ENCODE measurements at places on chromosomes 1 and 21. TPM values are rescaled to one million over a fixed set of nuclear protein-coding genes. Genes with fewer than 3 reads are reported as not detected.
A peak's percentile ranks its signal among the peaks of the same experiment; 100 is the strongest.

The CNTN2 gene
- total RNA-seq, result 0.58 TPM

The ODR4 gene
- total RNA-seq, result 10.9 TPM

The PERM1 gene
- 160 TPM for total RNA-seq

The KCNA3 gene
- 0.22 TPM for total RNA-seq

The CD5L gene
- 0.52 TPM for total RNA-seq

The ZNF684 gene
- 7.8 TPM for total RNA-seq

The NTPCR gene
- 47.6 TPM for total RNA-seq

The HCRTR1 gene
- 0.44 TPM for total RNA-seq

The SYT2 gene
- not detected for total RNA-seq

The HSPB7 gene
- 4,061 TPM for total RNA-seq

The DNAI4 gene
- total RNA-seq, result 17.9 TPM

The SHISA4 gene
- 191 TPM for total RNA-seq

The OR14K1 gene
- not detected for total RNA-seq

The NPPA gene
- total RNA-seq, result 1,100 TPM

The SORT1 gene
- total RNA-seq, result 146 TPM

The DFFB gene
- total RNA-seq, result 3.3 TPM

DNA sequence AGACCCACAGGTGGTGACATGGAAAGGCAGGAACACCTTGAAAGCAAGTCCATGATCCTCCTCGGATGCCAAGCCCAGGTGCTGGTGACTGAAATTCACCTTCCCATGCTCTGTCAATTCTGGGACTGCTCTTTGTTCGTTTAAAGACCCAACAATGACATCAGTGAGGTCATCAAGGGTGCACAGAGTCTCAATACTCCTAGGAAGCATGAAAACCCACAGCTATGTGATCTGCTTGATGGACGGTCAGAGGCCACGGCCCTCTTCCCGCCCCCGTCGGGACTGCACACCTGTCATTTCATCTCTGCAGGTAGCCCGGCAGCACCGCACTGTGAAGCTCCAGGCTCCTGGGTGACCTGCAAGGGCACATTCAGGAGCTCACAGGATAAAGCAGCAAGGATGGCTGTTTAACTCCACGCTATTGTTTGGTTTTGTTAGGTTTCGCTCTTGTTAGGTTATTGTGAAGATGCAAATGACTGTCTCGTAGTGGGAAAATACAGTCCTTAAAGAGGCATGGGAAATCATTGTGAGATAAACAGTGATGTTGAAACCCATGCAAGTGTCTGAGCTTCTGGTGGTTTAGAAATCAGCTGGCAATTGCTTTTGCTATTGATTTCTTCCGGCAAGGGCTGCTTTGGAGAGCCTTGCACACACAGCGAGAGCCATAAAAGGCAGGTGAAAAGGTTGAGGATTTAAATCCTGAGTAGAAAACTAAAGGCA lies 124.8 kb upstream of the AJAP1 start:
- H3K36me3 ChIP-seq, result no peaks in the 10 kb centered on the region
- peaks cover 6% of the 10 kb centered on the region for H3K27me3 ChIP-seq
- peak overlapping the region; percentile 14 for H3K4me3 ChIP-seq
- H3K27ac ChIP-seq, result peak overlapping the region; percentile 72

DNA sequence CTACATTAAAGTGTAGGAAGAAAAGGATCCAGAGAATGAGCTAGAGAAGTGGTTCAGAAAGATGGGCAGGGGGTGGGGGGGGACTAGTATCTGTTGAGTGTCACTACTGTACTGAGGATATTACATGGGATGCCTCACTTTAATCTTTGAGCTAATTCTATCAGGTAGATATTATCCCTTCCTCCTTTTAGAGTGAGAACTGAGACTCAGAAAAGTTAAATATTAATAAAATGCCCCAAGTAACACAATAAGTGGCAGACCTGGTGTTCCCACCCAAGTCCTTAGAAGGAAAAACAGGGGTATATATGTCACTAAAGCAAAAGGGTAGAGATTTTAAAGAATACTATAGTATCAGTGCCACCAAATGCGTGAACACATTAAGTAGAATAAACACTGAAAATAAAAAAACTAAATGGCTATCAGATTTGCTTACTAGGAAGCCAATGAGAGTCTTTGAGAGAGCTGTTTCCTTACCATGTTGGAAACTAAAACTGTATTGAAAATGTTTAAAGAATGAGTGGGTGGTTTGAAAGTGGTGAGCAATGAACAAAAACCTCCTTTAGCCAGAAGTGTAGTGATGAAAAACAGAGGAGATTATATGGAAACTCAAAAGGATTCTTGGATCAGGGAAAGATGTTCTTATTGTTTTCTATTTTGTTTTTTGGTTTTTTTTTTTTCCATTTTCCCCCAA lies 230.8 kb downstream of the BARHL2 start:
- no peak overlapping the region for H3K4me3 ChIP-seq
- H3K4me1 ChIP-seq, result no peaks in the 10 kb centered on the region
- DNase-seq, result no peak
- no peaks in the 10 kb centered on the region for H3K36me3 ChIP-seq
- H3K27me3 ChIP-seq, result no peaks in the 10 kb centered on the region
- no peak overlapping the region for H3K27ac ChIP-seq

GRCh38 chr1:48810740-48811139 lies 34.0 kb upstream of the BEND5 start:
- peaks cover 3% of the 10 kb centered on the region for H3K27me3 ChIP-seq
- H3K36me3 ChIP-seq, result no peaks in the 10 kb centered on the region
- no peak overlapping the region for H3K27ac ChIP-seq
- no peak overlapping the region for H3K4me3 ChIP-seq
- no peaks in the 10 kb centered on the region for H3K4me1 ChIP-seq

GRCh38 chr1:3942416-3943122 lies 42.5 kb upstream of the C1orf174 start:
- H3K36me3 ChIP-seq, result no peaks in the 10 kb centered on the region
- H3K4me3 ChIP-seq, result no peak overlapping the region
- peaks cover 98% of the 10 kb centered on the region for H3K27me3 ChIP-seq
- H3K4me1 ChIP-seq, result no peaks in the 10 kb centered on the region

- H3K4me3 ChIP-seq, result no peak overlapping the region
- no peak for DNase-seq
- H3K36me3 ChIP-seq, result no peaks in the 10 kb centered on the region
- H3K27me3 ChIP-seq, result peaks cover 94% of the 10 kb centered on the region
- H3K27ac ChIP-seq, result no peak overlapping the region
These were observed 83.6 kb downstream of the GRIK3 start for GRCh38 chr1:36950604-36951291.

DNA sequence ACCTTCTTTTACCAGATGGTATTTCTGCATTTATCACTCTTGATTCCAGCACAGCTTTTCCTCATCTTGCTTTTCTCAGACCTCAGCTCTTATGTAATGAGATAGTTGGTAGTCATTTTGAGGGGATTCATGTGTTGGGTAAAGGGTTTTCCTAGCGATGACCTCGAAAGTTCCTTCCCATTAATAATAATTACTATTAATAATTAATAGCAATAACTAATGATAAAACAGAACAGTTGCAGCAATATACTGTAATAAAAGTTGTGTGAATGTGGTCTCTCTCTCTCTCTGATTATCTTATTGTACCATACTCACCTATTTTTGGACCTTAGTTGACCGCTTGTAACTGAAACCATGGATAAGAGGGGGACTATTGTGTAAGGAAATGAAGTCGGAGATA lies 14.2 kb downstream of the CAMTA1 start:
- peaks cover 80% of the 10 kb centered on the region for H3K4me1 ChIP-seq
- no peaks in the 10 kb centered on the region for H3K36me3 ChIP-seq
- H3K27me3 ChIP-seq, result no peaks in the 10 kb centered on the region

DNA sequence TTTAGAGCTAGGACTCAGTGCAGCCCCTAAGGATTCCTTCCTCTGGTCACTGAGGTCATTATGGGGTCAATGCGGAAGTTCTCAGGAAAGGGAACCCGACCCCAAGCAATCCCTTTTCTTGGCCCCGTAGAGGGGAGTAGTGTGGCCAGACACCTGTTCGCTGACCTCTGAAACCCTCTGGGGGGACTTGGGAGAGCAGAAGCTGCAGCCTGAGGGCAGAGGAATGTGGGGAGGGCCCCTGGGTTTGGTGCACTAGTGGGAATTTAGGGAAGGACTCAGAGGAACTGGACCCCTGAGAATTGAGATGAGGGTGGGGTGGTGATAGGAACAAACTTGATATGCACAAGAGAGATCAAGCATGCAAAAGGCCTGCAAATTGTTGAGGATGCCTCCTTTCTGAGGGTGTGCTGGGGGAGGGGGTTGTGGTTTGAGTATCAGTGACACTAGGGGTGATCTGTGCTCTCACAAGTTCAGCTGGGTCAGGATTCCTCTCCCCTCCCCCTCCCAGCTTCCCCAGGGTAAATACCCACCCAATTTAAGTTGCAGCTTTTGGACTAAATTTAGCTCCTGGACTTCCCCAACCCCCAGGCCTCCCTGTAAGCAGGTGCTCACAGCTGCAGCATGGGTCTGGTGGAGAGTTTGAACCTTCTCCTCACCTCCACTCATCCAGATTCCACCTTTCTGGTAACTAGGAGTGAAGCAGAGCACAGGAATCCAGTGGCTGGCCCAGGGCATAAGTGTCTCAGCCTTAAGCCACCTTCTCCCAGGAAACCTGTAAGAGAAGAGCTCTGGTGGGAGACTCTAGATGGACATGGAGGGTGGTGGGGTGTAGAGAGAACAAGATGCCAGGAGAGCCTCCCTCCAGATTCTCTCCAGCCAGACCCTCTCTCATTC lies 13.5 kb downstream of the ADAMTSL4 start:
- no peak for DNase-seq
- H3K27ac ChIP-seq, result peak overlapping the region; percentile 96
- peaks cover 88% of the 10 kb centered on the region for H3K4me1 ChIP-seq
- no peaks in the 10 kb centered on the region for H3K36me3 ChIP-seq
- no peaks in the 10 kb centered on the region for H3K27me3 ChIP-seq

DNA sequence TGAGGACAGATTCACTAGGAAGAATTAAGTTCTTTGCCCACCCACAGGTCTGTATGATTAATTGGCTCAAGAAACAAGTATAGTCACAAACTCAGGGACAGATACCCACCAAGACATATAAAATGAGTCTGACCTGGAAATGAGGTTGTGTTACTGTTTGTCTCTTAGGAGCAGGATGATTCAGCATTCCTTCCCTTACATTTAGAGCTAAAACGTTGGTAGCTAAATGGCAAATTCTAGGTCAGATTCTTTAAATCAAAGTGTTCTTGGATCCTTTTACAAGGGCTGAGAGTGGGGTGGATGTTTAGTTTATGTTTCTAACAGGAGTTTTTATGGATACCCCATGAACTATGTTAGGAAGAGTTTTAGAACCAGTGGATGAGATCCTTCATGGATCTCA lies 4.7 kb downstream of the RIMKLA start:
- no peak for DNase-seq
- peaks cover 9% of the 10 kb centered on the region for H3K4me1 ChIP-seq
- peaks cover 38% of the 10 kb centered on the region for H3K27me3 ChIP-seq
- H3K36me3 ChIP-seq, result no peaks in the 10 kb centered on the region

GRCh38 chr1:229155472-229155871 lies 115.4 kb upstream of the RAB4A start:
- no peaks in the 10 kb centered on the region for H3K36me3 ChIP-seq
- DNase-seq, result peak; percentile 33
- no peak overlapping the region for H3K27ac ChIP-seq
- H3K4me3 ChIP-seq, result no peak overlapping the region

- H3K27me3 ChIP-seq, result peaks cover 100% of the 10 kb centered on the region
- H3K4me1 ChIP-seq, result no peaks in the 10 kb centered on the region
- no peak overlapping the region for H3K4me3 ChIP-seq
- no peaks in the 10 kb centered on the region for H3K36me3 ChIP-seq
- DNase-seq, result no peak
These were observed 3.7 kb downstream of the OPRD1 start for GRCh38 chr1:28815533-28816185.

DNA sequence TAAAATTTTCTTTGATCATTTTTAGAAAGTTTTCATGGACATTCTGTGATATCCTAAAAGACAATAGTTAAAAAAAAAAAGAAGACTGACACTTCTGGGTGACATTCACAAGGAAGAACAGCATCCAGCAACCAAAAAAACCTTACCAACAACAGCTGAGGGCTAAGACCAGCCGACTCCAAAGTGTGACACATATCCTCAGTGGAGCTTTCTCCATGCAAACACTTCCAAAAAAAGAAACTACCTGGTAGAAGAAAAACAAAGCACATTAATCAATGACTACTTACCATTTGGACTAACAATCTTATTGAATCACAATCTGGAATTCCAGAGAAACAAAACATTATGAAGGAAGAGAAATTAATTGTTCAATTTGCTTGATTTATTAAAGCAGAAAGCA lies 88.2 kb downstream of the IARS2 start:
- no peaks in the 10 kb centered on the region for H3K27me3 ChIP-seq
- DNase-seq, result no peak
- no peak overlapping the region for H3K4me3 ChIP-seq
- H3K4me1 ChIP-seq, result no peaks in the 10 kb centered on the region

GRCh38 chr1:36922071-36922470 lies 112.2 kb downstream of the GRIK3 start:
- no peaks in the 10 kb centered on the region for H3K4me1 ChIP-seq
- no peak overlapping the region for H3K4me3 ChIP-seq
- no peak for DNase-seq
- peaks cover 82% of the 10 kb centered on the region for H3K27me3 ChIP-seq
- H3K27ac ChIP-seq, result no peak overlapping the region

- DNase-seq, result peak; percentile 75
- no peaks in the 10 kb centered on the region for H3K27me3 ChIP-seq
- H3K4me1 ChIP-seq, result peaks cover 23% of the 10 kb centered on the region
- no peaks in the 10 kb centered on the region for H3K36me3 ChIP-seq
These were observed 17.2 kb upstream of the RASSF5 start for GRCh38 chr1:206489980-206490770.

GRCh38 chr1:221841251-221841982 lies 99.5 kb upstream of the DUSP10 start:
- no peaks in the 10 kb centered on the region for H3K27me3 ChIP-seq
- no peaks in the 10 kb centered on the region for H3K36me3 ChIP-seq
- no peak overlapping the region for H3K4me3 ChIP-seq
- peaks cover 4% of the 10 kb centered on the region for H3K4me1 ChIP-seq
- no peak for DNase-seq

DNA sequence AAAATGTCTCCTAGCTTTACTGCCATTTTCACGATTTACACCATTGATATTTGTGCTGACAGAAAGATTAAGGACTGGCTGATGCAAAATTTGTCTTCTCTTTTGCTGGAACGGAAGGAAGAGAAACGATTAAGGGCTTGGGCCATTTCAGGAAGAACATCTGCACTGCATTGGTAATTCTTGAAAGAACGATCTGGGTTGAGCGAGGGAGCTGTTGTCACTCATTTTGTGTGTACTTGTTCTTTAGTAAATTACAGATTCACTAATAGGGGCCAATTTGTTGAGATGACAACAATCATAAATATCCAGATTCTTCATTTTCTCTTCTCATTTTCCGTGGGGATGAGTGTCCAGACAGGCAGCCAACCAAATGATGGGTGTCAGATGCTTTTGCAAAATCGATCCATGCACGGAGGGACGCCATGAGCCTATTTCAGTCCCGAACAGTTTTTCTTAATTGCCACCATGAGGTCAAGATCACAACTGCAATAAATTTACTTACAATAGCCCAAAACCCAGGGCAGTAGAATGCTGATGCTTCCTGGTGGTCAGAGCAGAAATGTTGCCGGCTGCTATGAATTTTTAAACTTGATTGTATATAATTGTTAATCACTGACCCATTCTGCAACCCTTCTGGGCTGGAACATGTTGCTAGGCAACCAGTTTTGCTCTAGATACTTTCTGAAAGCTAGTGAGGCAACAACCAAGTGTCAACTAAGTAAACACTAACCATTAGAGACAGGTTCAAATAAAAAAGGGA lies 132.4 kb upstream of the TIAM1 start:
- no peak overlapping the region for H3K4me3 ChIP-seq
- H3K36me3 ChIP-seq, result no peaks in the 10 kb centered on the region
- H3K4me1 ChIP-seq, result no peaks in the 10 kb centered on the region
- DNase-seq, result no peak
